ENCODE measurements at places on chromosomes 7 and 10. TPM values are rescaled to one million over a fixed set of nuclear protein-coding genes. Genes with fewer than 3 reads are reported as not detected.

Gene LMTK2
- 4.4 TPM for polyA plus RNA-seq

Gene NPTX2
- 0.07 TPM for polyA plus RNA-seq

Gene ODAD2
- 0.42 TPM for polyA plus RNA-seq

Gene AGAP5
- 4.1 TPM for polyA plus RNA-seq

Gene CYP3A7
- polyA plus RNA-seq = not detected

Gene CPED1
- polyA plus RNA-seq = 28.7 TPM

DNA sequence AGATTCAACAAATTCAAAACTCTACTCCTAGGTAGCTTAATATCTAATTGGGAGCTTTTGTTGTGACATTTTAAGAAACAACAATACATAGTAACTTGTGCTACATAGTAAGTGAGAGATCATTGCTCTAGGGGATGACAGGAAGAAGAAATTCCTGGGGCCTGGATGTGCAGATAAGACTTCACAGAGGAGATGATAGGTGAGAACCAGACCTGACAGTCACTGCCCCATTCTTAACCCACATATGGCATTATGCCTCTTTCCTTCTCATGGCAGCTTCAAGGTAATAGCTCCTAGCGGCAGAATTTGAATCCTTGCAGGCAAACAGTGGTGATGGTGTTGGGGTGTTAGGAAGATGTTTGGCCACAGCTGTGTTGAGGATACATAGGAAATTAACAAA, 233.6 kb downstream of the VTI1A start:
- DNase-seq = no peak

GRCh38 chr7:128266883-128267594, 26.0 kb downstream of the LEP start:
- peak; percentile 45 for DNase-seq

GRCh38 chr10:48307711-48308018, 1.2 kb downstream of the MAPK8 start:
- no peak for DNase-seq

DNA sequence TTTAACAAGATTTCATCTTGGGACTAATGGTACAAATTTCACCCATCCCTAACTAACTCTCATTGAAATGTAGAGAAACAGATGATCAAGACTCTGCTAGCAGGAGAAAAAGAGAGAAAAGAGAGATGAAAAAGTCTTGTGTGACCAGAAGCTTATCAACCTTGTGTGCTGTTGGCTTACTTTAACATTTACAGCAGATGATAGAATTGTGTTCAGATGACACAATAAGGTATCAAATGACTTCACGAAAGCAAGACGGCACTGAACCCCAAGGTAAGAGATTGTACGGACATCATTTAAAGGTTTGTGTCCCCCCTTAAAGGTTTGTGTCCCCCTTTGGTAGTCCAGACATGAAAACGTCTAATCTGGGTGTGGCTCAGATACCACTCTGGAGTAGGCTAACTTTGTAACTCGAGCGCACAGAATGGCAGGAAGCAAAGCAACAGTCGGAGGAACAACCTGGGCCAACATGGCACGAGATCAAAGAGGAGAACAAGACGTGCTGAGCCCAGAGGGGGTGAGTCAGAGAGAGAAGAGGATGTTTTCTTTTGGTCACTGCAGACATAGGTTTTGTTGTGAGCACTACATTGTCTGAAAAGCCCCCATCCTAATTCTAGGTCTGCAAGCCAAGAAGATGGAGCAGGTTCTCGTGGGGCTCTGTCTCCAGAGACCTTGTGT, 10.4 kb upstream of the LMBR1 start:
- DNase-seq = peak; percentile 19

- no peak for DNase-seq
Measured at GRCh38 chr10:19451937-19452336, 364.3 kb upstream of the PLXDC2 start.

- peak; percentile 4 for DNase-seq
Measured at GRCh38 chr7:3510101-3511020, 209.3 kb downstream of the SDK1 start.

- DNase-seq = peak; percentile 94
Measured at GRCh38 chr7:44163591-44163990, 22.5 kb upstream of the MYL7 start.

GRCh38 chr10:70834441-70835151, 18.8 kb downstream of the SGPL1 start:
- DNase-seq = no peak

DNA sequence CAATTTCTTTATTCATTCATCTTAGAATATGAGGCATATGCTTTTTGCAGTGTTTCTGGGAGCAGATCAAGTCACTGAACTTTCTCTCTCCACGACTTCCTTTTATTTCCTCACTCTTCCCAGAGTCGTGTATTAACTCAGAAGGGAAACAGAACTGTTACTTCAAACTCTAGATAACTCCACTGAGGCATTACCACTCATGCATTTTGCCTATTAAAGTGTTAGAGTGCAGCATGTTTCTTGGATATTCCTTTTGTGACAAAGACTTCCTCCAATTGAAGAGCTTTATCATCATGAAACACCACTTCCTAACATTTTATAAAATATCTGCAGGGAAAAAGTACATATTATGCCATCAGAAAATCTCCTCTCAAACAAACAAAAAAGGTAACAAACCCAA, 797.4 kb upstream of the COBL start:
- no peak for DNase-seq

DNA sequence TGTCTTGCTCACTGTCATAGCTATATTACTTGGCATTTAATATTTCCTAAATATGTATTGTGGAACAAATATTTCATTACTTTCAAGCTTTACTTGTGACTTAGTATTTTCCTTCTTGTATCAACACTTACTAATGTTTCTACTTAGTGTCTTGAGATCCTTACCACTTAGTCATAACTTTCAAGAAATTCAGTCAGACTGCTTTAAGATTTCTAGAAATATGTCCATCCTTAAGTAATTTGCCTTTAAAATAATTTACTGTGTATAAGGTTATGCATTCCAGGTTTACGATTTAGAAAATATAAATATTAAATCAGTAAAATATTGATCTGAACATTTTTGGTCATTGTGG, 87.3 kb upstream of the CSTF2T start:
- DNase-seq = peak; percentile 45

DNA sequence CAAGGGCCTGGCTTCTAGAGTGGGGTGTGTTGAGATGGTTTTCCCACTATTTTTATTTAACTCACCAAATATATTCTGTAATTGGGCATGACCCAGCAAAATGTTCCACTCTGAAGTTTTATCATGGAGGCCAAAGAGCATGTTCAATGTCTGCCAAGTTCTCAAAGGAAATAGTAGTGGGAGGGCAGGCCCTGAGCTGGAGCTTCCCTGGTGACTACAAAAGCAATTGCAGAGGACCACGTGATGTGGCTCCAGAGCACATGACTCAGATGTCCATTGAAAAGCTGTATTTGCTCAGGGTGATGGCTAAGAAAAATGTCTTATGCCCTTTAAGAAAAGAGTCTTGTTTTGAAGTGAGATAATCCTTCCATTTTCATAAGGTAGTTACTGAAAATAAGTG, 1024.8 kb downstream of the LRMDA start:
- no peak for DNase-seq

- DNase-seq = no peak
Measured at GRCh38 chr7:36070230-36070629, 82.8 kb upstream of the EEPD1 start.

DNA sequence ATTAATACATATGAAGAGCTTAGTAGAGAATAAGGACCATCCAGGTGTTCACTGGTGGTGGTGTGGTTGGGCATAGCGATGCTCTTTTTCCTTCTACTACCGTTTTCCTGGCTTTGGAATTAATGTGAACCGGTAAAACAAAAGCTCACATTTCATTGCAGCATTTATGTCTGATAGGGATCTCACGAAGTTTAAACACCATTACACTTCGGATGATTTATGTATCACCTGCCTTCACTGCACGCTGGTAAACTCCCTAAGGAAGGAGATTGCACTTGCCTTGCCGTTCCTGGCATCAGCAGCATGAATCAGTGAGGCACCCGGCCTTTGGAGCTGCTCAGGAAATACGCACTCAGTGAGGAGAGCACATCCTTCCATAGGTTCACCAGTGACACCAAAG, 47.5 kb downstream of the WIPF3 start:
- DNase-seq = no peak
